ENCODE measurements at places on chromosomes 5 and 9.

DNA sequence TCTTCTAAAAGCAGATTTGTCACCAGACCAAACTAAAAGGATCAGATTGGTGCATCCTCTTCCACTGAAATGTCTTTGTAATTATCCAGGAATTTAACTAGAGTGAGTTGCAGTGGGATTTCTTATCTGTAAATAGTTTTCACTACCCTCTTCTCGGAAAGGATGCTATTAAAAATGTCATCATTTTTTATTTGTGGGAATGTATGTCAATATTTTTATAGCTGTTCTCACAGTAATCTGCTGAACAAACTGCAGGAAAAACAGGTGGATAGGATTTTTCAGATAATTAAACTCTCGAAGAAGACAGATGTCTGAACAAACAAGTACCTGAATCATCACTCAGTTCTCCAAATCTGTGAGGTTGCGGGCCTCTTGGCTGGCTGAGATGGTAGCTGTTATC, 62.7 kb downstream of the RAB14 start:
- no peak for DNase-seq

- DNase-seq: no peak
These were observed 257.7 kb downstream of the TLE1 start for GRCh38 chr9:81431641-81432040.

DNA sequence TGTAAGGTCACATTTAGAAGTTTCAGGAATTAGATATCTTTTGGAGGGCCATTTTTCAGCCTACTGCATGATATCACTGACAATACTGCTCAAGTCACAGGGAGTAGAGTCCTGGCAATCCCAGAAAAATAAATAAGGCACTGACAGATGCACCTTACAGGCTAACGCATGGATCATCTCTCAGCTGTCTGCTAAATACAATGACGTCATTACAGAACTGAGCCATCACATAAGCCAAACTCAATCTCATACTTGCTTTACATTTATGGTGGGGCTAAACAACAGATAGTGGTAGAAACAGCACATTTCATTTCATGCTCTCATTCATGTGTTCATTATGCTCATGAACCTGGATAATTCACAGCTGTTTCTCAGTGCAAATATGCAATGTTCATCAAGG, 243.7 kb downstream of the SEMA5A start:
- DNase-seq: no peak

DNA sequence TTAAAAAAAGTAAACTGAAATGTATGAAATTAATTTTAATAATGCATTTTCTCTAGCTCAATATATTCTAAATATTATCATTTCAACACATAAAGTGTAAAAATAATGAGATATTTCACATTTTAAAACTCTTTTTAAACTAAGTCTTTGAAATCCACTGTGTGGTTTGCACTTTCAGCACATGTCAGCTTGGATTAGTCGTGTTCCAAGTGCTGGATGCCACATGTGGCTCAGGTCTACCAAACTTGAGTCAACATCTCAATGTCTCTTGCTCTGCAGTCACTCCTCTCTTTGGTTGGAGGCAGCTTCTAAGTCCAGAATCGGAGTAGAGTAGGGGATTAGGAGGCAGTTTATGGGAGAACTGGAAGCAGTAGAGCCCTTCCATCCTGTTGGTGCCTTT, 173.7 kb upstream of the ANKRD55 start:
- no peak for DNase-seq

GRCh38 chr9:96344458-96345180, 38.9 kb downstream of the SLC35D2 start:
- peak; percentile 50 for DNase-seq

GRCh38 chr5:158716668-158717067, 383.0 kb downstream of the EBF1 start:
- no peak for DNase-seq

DNA sequence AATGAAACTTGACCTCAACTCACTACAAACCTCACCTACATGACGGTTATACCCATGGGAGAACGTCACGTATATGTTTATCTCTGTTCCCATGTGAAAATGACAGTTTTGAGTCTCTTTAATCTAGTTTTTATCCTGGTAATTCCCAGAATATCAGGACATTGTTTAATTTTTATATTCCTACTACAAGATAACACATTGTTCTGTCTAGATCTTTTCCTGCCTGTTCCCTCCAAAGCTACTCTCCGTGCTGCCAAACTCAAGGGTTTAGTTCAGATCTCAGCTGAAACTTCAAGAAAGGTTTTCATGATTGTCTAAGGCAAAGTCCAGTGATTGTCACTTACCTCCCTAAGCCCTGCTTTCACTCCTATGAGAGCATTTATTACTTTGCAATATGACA, 1159.4 kb upstream of the SEMA6A start:
- no peak for DNase-seq

DNA sequence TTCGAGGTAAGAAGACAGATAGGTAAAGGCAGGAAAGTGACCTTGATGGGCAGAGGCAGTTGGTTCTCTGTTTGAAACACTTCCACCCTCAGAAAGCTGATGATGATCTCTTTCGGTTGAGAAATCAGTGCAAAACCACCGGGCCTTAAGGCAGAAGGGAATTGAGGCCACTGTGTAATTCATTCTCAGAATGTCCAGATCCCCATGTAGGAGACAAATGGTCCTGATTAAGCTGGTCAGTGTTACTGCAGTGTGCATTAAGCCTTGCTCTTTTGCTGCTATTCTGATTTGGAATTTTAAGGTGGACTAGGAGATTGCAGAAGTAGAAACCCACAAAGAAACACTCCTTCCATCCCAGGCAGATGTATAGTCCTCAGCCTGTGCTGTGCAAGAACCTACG, 255.2 kb downstream of the ARHGAP26 start:
- no peak for DNase-seq

GRCh38 chr9:129416821-129417539, 203.9 kb downstream of the C9orf50 start:
- no peak for DNase-seq

GRCh38 chr9:37390759-37391158, 31.7 kb upstream of the GRHPR start:
- DNase-seq: no peak

DNA sequence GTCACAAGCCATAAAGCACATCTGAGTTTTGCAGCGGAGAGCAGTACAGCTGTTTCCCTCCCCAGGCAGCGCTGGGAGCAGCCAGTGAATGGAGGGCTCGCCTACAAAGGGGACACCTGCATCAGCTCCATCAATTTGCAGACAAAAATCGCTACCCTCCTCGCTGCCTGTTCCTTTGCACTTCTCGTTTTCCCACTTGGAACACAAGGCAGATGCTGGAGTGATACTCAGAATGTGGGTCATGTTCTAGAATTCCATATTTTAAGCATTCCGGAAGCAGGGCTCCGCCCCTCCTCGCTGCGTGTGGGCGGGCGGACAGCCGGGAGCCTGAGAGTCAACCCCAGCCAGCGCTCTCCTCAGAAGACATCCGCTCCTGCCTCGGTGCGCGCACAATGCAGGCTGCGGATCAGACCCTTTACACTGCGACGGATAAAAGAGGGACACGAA, 92.1 kb downstream of the LMNB1 start:
- DNase-seq: no peak

- DNase-seq: no peak
These were observed 21.5 kb downstream of the SECISBP2 start for GRCh38 chr9:89339807-89340206.

DNA sequence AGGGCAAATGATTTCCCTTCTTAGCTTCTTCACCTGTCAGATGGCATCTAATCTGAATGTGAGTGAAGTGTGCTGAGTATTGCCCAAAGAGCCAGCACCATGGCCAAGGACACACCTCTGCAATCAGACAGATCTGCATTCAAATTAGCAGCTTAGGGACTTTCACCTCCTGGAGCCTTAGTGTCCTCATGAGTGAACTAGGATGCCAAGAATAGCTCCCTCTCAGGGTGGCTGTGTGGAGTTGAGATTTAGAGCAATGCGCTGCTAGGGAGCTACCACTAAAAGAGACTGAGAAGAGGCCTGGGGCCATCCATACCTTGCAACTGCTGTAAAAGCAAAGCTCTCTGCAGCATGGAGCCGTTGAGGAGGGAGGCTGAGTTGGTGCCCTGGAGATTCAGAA, 1.4 kb downstream of the CIZ1 start:
- DNase-seq: no peak

- no peak for DNase-seq
These were observed 22.0 kb upstream of the PTBP3 start for GRCh38 chr9:112355427-112355897.

DNA sequence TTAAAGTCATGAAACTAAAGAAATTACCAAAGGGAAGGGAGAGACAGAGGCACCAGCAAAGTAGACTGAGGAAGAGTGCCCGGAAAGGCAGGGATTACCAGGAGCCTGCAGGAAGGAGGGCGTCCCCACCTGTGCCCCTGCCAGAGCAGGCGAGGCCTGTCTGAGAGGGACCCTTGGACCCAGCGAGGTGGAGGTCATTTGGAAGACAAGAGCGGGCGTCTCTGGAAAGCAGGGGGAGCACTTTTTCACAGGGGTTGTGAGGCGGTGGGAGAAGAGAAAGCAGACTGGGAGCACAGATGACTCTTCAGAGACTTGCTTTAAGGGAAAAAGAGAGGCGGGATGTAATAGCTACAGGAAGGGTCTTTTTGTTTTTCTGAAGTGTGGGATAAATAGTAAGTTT, 27.5 kb upstream of the SLC2A8 start:
- no peak for DNase-seq

DNA sequence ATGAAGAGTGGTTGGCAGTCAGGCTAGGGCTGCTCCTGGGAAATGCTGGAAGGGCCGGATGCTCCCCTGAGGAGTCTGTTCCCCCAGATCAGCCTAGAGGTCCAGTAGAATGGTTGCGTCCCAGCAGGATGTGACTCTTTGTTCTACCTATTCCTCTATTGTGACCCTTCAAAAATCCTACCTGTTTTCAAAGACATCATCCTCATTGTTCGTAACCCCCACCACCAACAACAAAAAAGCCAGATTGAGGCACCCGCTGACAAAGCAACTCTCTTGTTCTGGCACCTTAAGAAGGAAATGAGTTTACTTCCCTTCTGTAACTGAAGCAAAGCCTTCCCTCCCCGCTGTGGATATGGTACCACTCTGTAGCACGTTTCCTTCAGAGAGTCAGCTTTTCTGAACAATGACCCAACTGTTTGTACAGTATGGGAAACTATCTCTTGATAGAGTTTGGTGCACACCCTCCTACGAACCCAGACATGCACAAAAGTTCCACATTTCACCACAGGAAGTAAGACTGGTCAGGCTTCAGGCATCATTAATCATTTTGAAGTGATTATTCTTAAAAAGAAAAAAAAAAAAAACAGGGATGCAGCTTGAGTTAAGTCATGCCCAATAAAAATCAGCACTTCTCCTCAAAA, 207.2 kb downstream of the ENC1 start:
- no peak for DNase-seq

DNA sequence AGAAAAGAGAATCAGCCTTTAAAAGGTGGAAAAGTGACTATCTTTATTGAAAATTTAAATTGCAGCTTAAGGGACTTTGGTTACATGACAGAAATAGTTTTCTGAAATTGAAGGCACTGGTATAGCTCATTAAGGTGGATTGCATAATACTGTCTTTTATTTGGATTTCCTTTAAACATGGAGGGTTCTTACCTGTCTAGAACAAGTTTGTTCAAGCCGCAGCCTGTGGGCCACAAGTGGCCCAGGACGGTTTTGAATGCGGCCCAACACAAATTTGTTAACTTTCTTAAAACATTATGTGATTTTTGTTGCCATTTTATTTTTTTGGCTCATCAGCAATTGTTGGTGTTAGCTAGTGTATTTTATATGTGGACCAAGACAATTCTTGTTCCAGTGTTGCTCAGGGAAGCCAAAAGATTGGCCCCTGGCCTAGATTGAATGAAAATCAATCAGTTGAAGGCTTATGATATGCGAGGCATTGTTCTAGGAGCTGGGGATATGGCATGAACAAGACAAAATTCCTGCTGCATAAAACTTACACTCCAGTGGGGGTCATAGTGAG, 18.0 kb downstream of the NNT start:
- no peak for DNase-seq

- no peak for DNase-seq
These were observed 1106.4 kb downstream of the CDH18 start for GRCh38 chr5:18881615-18882014.

DNA sequence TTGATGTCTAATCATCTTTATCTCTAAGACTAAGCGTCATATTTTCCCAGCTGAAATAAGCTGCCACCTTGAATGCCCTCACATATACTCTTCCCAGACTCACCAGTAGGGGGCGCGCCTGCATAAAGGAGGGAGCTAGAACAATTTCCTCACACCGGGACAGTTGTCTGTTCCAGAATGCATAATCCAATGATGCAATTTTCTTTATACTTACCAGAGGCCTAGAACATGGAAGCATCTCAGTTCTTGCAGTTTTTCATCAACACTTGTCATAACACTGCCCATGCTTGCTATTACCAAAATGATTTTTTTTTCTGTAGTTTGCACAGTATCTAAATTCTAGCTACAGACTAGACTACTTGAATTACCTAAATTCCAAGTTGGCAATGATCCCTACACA, 203.9 kb downstream of the FRMD3 start:
- peak; percentile 81 for DNase-seq

- no peak for DNase-seq
These were observed 108.9 kb upstream of the LHFPL2 start for GRCh38 chr5:78757269-78758053.

GRCh38 chr5:103209065-103209464, 49.5 kb upstream of the MACIR start:
- DNase-seq: no peak

GRCh38 chr9:96596601-96597111, 23.0 kb downstream of the CDC14B start:
- DNase-seq: no peak

DNA sequence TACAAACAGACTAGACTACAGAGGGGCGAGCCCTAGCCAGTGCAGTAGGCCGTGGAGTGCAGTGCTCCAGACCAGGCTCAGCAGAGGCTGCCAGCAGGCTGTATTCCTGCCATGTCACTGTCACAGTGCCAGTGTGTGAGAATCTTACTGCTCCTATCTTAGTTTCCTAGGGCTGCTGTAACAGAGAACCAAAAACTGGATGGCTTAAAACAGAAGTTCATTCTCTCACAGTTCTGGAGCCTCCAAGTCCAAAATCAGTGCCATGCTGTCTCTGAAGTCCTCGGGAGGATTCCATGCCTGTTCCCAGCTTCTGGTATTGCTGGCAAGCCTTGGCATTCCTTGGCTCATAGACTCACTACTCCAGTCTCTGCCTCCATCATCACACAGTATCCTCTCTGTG, 75.0 kb upstream of the SAP30L start:
- peak; percentile 9 for DNase-seq

- no peak for DNase-seq
These were observed 586 bp upstream of the FCHO2 start for GRCh38 chr5:72955143-72955767.

DNA sequence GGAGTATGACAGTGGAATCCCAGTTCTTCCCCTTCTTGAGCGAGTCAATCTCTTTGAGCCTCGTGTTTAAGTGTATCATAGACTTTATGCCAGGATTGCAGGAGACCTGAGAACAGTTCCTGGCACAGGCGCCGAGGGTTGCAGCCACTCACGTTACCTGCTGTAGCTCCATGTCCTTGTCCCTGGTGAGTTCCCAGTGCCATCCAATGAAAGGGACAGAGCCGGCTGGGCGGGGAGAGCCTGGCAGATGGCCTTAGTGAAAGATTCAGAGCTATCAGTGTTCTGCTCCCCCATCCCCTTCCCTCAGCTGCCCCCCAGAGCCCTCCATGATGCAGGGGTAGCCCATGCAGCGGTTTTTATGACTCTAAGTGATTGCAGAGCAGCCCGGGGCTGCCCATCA, 554.0 kb downstream of the BNC2 start:
- no peak for DNase-seq

- peak; percentile 67 for DNase-seq
These were observed 260.3 kb downstream of the TMEM167A start for GRCh38 chr5:82816926-82817325.
